C1 segment of cervical spinal cord (tissue), 14 donors: ENCODE measurements at places on chromosomes 4 and X.

DNA sequence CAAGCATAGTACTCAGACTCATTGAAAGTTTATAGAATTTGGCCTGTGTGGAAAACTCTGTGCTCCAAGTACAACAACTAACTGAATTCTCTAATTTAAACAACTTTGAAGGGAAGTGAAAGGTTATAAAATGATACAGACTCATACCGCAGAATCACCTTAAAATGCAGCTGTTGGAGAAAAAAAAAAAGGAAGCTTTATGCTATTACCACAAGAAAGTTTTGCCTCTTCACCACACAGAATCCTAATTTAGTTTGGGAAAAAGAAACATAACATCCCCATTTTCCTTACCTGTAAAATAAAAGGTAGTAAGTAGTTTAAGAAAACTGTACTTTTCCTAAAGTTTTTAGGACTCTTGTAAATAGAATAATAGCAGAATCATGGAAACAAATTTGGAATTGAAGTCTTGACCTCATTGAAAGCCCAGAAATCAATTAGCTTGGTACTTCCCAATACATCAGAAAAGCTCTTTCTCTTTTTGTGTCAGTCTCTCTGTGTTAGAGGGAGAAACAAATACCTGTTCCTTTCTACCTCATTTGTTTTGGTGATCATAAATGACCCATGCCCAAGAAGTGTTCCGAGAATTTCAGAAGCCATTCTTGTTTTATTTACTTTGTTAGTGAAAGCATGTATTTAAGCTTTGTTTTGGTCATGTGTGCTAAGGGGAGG is 78.8 kb downstream of the NFKB1 start:
- DNase-seq: no peak

DNA sequence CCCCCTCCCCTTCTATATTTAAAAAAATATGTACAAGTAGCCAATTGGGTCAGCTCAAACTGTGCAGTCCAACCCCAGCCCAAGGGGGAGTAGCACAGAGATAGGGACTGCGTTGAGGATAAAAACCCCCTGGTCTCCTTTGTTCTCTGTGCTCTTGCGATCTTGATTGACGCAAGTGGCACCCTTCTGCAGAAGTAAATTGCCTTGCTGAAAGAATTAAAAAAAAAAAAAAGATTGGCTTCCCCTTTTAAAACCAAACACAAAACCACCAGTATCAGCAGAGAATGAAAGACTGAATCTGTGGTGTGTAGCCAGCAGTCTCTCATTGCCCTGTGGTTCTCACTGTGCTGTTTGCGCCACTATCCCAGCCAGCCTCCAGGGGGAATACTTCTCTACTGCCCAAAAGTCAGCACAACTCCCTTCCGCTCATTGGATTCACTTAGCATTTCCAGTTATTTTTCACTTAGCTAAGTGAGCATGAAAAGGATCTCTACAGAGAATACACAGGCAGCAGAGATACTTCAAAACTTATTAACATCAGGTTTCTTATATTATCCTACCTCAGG is 29.7 kb downstream of the MANBA start:
- no peak for DNase-seq

GRCh38 chr4:17580969-17581368 is 4.0 kb downstream of the LAP3 start:
- no peak for DNase-seq

GRCh38 chrX:125507119-125507518 is 187.4 kb downstream of the TEX13C start:
- no peak for DNase-seq

GRCh38 chr4:9988933-9989332 is 32.4 kb downstream of the SLC2A9 start:
- no peak for DNase-seq

GRCh38 chr4:32499171-32499570 is 1779.0 kb downstream of the PCDH7 start:
- no peak for DNase-seq

GRCh38 chr4:138494931-138495330 is 252.8 kb upstream of the SLC7A11 start:
- no peak for DNase-seq

- DNase-seq: no peak
Measured at GRCh38 chr4:53141308-53141707, 224.6 kb downstream of the SCFD2 start.

GRCh38 chrX:21998037-21998436 is 34.1 kb upstream of the PHEX start:
- DNase-seq: no peak

DNA sequence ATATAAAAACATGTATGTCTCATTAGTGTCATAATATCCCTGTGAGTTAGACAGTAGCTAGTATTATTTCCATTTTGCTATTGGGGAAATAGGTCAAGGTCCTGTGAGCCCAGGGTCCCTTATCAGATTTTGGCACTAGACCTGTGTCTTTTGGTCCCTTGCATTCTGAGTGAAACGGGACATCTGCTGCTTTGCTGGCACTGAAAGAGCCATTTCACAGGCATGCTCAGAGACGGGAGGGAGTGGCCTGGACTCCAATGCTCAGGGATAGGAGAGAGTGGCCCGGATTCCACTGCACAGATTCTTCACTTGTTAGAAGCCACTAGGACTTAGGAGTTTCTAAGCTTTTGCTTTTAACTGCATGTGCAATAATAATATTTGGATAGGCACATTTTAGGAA is 177.2 kb downstream of the TSPAN5 start:
- DNase-seq: peak; percentile 12

GRCh38 chrX:111649638-111650037 is 31.3 kb upstream of the ALG13 start:
- DNase-seq: no peak

GRCh38 chrX:19658030-19658429 is 142.7 kb upstream of the MAP3K15 start:
- no peak for DNase-seq

DNA sequence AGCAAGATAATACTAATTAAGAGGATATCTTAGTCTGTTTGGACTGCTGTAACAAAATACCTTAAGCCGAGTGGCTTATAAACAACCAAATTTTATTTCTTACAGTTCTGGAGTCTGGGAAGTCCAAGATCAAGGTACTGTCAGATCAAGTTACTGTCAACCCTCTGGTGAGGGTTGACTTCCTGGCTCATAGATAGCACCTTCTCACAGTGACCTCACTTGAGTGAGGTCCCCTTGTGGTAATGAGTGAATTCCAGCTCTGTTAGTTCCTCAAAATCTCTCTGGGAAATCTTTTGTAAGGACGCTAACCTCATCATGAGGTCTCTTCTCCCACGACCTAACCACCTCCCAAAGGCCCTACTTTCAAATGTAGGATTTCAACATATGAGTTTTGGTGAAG is 36.9 kb upstream of the ADGRA3 start:
- no peak for DNase-seq

GRCh38 chr4:105996845-105997244 is 101.6 kb downstream of the NPNT start:
- DNase-seq: no peak

- DNase-seq: no peak
Measured at GRCh38 chrX:56800801-56801200, 71.8 kb downstream of the NBDY start.

- DNase-seq: no peak
Measured at GRCh38 chrX:11438767-11439166, 145.6 kb downstream of the AMELX start.

DNA sequence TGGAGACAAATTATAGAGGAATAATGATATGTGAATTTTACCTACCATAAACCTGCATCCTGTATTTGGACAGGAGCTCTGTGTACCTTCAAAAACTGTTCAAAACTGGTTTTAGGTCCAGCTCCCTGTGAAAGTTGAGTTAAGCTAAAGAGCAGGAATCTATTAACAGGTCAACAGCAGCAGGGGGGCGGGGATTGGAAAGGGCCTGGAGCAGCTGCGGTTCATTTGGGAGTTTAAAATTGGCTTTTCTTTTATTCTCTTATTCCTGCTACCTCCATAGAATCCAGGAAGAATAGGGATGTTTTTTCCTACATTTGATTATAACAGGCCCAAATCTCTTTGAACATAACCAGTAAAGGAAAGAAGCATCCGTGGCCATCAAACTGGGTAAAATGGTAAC is 23.8 kb downstream of the SHROOM3 start:
- DNase-seq: no peak

GRCh38 chr4:38563707-38564495 is 100.1 kb upstream of the KLF3 start:
- peak; percentile 32 for DNase-seq
